ENCODE measurements at places on chromosomes 2 and 18. TPM values are rescaled to one million over a fixed set of nuclear protein-coding genes. Genes with fewer than 3 reads are reported as not detected.

Gene NEURL3
- total RNA-seq = 0.38 TPM

DNA sequence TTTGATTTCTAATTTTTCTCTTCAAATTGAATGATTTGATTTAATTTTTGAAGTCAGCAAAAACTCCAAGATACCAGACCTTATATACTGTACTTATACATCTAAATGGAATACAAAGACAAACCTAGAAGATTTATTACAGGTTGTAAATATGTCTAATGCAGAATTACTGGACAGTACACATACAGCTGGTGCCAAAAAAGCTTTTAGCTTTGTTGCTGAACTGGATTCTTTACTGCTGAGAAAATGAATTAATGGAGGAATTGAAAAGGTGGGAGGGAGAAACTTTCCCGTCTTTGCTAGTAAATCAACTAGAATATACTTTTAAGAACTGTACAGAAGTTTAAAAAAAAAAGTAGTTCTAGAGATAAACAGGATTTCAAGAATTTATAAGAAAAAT, 17.5 kb downstream of the C1D start:
- peaks cover 6% of the 10 kb centered on the region for H3K36me3 ChIP-seq
- H3K27ac ChIP-seq = no peak overlapping the region
- no peak overlapping the region for H3K4me3 ChIP-seq
- peaks cover 2% of the 10 kb centered on the region for H3K4me1 ChIP-seq

GRCh38 chr2:55063713-55064323, 13.6 kb upstream of the RTN4 start:
- no peaks in the 10 kb centered on the region for H3K27me3 ChIP-seq
- peaks cover 4% of the 10 kb centered on the region for H3K4me1 ChIP-seq
- no peak for DNase-seq
- H3K27ac ChIP-seq = no peak overlapping the region
- no peaks in the 10 kb centered on the region for H3K36me3 ChIP-seq
- no peak overlapping the region for H3K4me3 ChIP-seq

GRCh38 chr2:7886666-7887065, 795.2 kb upstream of the ID2 start:
- no peak overlapping the region for H3K4me3 ChIP-seq
- no peaks in the 10 kb centered on the region for H3K27me3 ChIP-seq
- no peak for DNase-seq
- peaks cover 5% of the 10 kb centered on the region for H3K36me3 ChIP-seq
- no peak overlapping the region for H3K27ac ChIP-seq

GRCh38 chr2:128535953-128536352, 217.3 kb upstream of the HS6ST1 start:
- peaks cover 2% of the 10 kb centered on the region for H3K27me3 ChIP-seq
- H3K4me3 ChIP-seq = no peak overlapping the region
- no peak overlapping the region for H3K27ac ChIP-seq
- no peaks in the 10 kb centered on the region for H3K36me3 ChIP-seq
- DNase-seq = no peak
- H3K4me1 ChIP-seq = peaks cover 3% of the 10 kb centered on the region

DNA sequence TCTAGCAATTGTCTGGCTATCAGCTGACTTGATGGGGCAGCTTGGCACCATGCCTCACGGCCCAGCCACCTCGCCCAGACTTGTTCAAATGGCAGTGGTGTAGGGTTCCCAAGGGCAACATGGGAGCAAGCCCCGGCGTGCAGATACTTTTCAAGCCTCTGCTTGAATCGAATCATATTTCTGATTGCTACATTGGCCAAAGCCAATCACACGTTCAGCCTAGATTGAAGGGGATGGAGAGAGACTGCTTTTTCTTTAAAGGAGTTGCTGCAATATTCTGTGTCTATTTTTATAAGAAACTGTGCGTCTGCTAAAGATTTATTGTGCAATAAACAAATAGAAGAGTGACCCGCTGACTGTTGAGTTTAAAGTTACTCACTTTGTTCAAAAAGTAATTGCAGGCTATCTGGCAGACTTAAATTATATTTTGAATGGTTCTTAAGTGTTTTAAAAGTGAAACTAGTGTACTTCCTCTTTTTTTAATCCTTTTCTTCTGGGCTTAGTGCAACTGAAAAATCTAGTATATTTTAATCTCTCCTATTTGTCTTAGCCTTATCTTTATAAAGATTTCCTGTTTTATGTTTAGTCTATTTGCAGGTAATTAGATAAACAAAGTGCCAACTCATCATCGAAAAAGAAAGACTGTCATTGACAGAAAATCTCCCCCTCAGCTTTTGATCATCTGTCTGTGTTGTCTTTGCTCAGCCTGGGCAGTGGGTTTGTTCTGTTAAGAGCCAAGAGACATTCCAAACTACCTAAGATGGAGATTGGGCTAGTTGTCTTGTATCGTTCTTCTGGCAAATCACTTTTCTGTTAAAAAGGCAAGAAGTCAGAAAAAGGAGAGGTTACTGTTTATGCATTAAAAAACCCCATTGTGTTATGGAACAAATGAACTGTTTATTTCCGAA, 156.1 kb downstream of the TPGS2 start:
- H3K4me3 ChIP-seq = no peak overlapping the region
- H3K27me3 ChIP-seq = peaks cover 29% of the 10 kb centered on the region

Gene DQX1
- 0.94 TPM for total RNA-seq

Gene CCDC142
- total RNA-seq = 26.5 TPM

Gene THSD7B
- not detected for total RNA-seq

Gene LRRTM4
- not detected for total RNA-seq

- no peaks in the 10 kb centered on the region for H3K4me1 ChIP-seq
- DNase-seq = no peak
- no peak overlapping the region for H3K27ac ChIP-seq
- H3K36me3 ChIP-seq = no peaks in the 10 kb centered on the region
- H3K27me3 ChIP-seq = peaks cover 13% of the 10 kb centered on the region
- no peak overlapping the region for H3K4me3 ChIP-seq
Observed at GRCh38 chr18:32550963-32551362, 80.3 kb upstream of the GAREM1 start.

DNA sequence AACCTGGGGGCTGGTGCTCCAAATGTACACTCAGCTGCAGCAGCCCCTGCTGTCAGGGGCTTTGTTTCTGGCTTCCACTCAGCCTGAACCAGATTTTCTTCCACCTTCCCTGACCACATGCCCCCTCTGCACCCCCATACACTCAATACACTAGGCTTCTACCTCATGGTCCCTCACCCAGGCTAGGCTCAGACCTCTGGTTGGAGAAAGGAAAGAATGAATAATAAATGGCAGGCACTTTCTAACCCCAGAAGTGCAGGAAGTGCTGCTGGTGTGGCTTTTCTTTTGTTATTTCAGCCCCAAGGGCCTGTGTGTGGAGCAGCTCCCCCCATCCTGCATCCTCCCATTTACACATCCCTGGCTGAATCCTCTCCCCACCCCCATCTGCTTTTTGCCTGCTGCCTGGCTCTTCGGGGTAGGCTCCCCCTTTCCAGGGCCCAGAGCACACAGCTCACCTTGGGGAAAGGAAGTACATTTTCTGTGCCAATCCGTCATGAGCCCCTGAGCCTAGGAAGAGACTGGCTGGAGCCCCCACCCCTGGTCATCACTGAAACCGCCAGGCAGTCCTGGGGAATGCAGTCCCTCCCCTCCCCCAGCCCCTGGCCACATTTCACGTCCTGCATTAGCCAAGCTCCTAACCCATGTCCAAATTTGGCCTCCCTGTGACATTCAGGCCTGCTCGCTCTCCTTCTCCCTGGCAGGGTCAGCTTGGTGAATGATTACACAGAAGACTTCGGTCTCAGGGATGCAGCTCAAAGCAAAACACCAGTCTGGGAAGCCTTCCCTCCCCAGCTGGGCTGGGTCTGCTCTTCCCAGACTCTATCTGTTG, 2.6 kb downstream of the DYSF start:
- H3K4me3 ChIP-seq = no peak overlapping the region
- peaks cover 47% of the 10 kb centered on the region for H3K27me3 ChIP-seq
- H3K4me1 ChIP-seq = peaks cover 12% of the 10 kb centered on the region
- H3K36me3 ChIP-seq = no peaks in the 10 kb centered on the region
- no peak for DNase-seq
- no peak overlapping the region for H3K27ac ChIP-seq

Gene SAG
- total RNA-seq = 0.09 TPM

Gene HMSD
- total RNA-seq = 5.5 TPM

DNA sequence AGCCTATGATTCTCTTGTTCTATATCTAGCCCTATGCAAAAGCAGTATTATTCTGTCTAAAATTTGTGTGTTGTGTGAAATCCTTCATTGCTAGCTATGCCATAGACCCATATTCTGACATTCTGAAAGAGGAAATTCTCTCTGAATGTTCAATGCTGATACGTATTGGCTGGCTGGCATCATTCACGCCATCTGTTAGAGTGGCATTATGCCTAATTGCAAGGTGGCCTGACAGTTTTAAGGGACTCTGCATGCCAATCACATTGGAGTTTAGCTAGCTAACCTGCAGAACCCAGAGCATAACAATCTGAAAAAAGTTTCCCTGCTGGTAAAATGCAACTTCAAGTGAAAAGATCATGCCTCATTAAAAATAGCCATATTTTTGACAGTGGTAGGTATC, 316.0 kb downstream of the SOX11 start:
- no peak overlapping the region for H3K4me3 ChIP-seq
- no peaks in the 10 kb centered on the region for H3K27me3 ChIP-seq
- no peak overlapping the region for H3K27ac ChIP-seq

- peaks cover 24% of the 10 kb centered on the region for H3K27me3 ChIP-seq
- DNase-seq = no peak
- H3K4me3 ChIP-seq = no peak overlapping the region
- H3K27ac ChIP-seq = no peak overlapping the region
- no peaks in the 10 kb centered on the region for H3K4me1 ChIP-seq
- H3K36me3 ChIP-seq = no peaks in the 10 kb centered on the region
Observed at GRCh38 chr2:61785583-61785982, 68.3 kb downstream of the FAM161A start.

- H3K27me3 ChIP-seq = no peaks in the 10 kb centered on the region
- DNase-seq = no peak
- no peaks in the 10 kb centered on the region for H3K4me1 ChIP-seq
- H3K36me3 ChIP-seq = no peaks in the 10 kb centered on the region
- no peak overlapping the region for H3K27ac ChIP-seq
Observed at GRCh38 chr18:79616651-79617510, 62.7 kb upstream of the CTDP1 start.

Gene FBXO36
- total RNA-seq = 0.54 TPM

Gene RESP18
- total RNA-seq = not detected

Gene MAB21L4
- not detected for total RNA-seq

- H3K4me3 ChIP-seq = no peak overlapping the region
- peaks cover 50% of the 10 kb centered on the region for H3K4me1 ChIP-seq
- DNase-seq = no peak
- peaks cover 42% of the 10 kb centered on the region for H3K36me3 ChIP-seq
Observed at GRCh38 chr2:191198271-191198670, 46.9 kb upstream of the MYO1B start.

DNA sequence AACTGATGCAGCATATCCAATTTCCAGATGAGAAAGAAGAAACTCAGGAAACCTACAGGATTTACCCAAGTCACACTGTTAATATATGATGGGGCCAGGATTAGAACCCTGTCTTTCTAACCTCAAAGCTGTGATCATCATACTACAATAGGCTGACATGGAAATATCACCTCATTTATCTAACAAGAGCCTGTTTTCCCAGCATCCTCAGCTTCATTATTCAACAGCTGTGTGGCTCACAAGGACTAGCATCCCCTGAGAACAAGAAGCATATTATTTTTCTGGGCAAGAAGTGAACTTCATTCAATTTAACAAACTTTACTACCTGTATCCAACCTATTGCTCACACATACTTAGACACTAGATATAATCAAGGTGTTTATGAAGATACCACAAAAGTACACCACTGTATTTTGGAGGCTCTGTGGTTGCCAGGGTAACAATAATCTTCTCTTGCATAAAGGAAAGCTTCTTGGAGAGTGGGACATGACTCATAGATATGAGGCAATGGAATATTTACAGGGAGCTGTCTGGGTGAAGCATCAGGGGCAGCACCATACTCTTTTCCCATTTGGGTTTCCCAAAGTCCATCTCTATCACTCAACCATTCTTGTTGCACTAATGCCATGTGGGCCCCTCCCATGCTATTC, 218.2 kb downstream of the RAD51AP2 start:
- H3K27ac ChIP-seq = no peak overlapping the region
- H3K27me3 ChIP-seq = no peaks in the 10 kb centered on the region
- H3K4me3 ChIP-seq = no peak overlapping the region

- no peak overlapping the region for H3K4me3 ChIP-seq
- no peak overlapping the region for H3K27ac ChIP-seq
- DNase-seq = no peak
- H3K4me1 ChIP-seq = peaks cover 23% of the 10 kb centered on the region
- peaks cover 2% of the 10 kb centered on the region for H3K27me3 ChIP-seq
Observed at GRCh38 chr2:203675086-203675485, 31.4 kb upstream of the CD28 start.

- peaks cover 28% of the 10 kb centered on the region for H3K27me3 ChIP-seq
- H3K27ac ChIP-seq = no peak overlapping the region
- H3K4me1 ChIP-seq = no peaks in the 10 kb centered on the region
Observed at GRCh38 chr2:69145204-69145603, 132.2 kb downstream of the ANTXR1 start.

GRCh38 chr2:169119851-169120250, 50.5 kb downstream of the DHRS9 start:
- no peak for DNase-seq
- no peak overlapping the region for H3K27ac ChIP-seq
- H3K27me3 ChIP-seq = peaks cover 27% of the 10 kb centered on the region

DNA sequence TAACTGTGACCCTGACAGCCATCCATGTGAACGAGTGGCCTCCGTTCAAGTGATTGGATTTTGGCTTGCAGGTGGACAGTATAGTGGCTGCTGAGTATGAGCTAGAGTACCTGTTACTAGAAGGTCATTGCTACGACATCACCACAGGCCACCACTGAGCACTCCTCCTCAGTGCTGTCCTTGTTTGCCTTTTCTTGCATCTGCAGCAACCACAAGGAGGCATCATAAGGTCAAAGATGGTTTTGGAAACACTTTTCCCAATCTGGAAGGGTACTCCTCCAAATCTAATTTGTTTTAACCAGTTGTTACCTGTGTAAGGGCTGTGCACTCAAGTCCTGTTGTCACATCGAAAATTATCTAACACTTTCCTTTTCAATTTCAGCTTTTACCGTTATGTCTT, 81.2 kb downstream of the UGGT1 start:
- no peak overlapping the region for H3K27ac ChIP-seq
- H3K4me1 ChIP-seq = peaks cover 13% of the 10 kb centered on the region
- no peak overlapping the region for H3K4me3 ChIP-seq
- H3K36me3 ChIP-seq = peaks cover 41% of the 10 kb centered on the region
- H3K27me3 ChIP-seq = no peaks in the 10 kb centered on the region

Gene EVX2
- not detected for total RNA-seq

DNA sequence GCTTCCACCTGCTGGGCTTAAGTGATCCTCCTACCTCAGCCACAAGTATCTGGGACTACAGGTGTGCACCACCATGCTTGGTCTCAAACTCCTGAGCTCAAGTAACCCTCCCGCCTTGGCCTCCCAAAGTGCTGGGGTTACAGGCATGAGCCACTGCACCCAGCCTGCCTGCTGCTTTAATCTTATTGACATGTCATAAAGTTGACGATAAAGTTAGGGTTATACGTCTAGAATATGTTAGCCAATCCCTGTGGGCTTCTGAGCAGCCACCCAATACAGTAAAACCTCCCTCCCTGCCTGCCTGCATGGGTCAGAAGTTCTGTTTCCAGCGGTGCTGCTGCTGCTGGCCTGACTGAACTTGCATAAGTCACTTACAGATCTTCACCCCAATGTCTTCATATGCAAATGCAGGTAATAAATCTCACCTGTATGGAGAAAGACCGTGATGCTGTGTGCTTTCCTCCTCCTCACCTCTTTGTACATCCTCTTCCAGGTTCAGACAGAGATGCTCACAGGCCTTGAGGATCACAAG, 30.1 kb downstream of the TGIF1 start:
- peaks cover 18% of the 10 kb centered on the region for H3K27me3 ChIP-seq
- H3K36me3 ChIP-seq = no peaks in the 10 kb centered on the region
- no peak overlapping the region for H3K27ac ChIP-seq
- H3K4me3 ChIP-seq = no peak overlapping the region

Gene STAT4
- 101 TPM for total RNA-seq
